ENCODE measurements at places on chromosomes 2 and 18.

DNA sequence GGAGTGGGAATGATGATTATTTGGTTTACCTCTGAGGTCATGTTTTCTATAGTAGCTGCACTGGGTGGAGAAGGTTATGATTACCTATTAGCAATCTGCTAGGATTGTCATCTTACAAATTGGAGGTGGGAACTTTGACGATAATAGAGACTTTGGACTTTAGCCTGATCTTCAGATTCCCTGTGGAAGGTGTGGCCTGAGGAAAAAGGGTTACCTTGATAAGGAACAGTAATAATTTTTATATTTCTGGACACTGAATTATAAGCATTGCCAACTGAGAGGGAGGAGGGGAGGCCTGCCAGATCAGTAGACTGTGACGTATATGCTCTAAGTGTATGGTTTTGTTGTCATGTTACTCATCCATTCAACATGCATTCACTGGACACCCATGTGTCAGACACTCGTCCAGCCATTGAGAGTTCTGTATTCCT is 183.4 kb upstream of the FOSL2 start:
- no peak for DNase-seq

DNA sequence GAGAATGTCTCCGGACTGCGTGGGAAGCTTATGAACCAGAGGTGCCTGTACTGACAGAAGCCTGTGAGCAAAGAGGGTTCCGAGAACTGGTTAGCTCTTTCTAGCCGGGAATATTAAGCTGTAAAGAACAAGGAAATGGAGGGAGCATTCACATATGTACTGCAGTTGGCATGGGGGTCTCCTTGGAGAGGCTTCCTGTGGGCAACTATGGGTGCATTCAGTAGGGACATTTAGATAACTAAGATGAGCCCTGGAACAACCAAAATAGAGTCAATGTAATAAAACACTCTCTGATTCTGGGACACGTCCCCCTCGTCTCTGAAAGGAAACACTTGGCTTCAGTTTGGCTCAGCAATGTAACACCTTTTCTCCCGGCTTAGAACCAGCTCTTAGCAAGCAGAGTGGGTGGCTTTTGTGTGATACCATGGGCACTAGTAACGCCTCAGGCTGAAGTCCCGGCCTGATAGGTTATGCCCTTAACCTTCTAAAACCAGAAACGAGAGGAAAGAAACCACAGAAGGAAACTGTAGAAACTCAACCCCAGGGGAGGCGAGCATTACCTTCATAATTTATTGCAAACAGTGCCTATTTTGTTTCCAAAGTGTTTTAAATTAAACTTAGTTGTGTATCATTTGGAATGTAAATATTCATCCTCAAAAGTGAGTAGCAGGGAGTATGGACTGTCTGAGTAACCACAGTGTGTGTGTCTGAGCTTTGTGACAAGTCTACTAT is 48.8 kb upstream of the LPIN2 start:
- no peak for DNase-seq

- no peak for DNase-seq
These were observed 182.1 kb downstream of the ZNF804A start for GRCh38 chr2:184780384-184780783.

- DNase-seq, result no peak
These were observed 29.7 kb upstream of the CCDC178 start for GRCh38 chr18:33470216-33470615.

- DNase-seq, result no peak
These were observed 33.6 kb upstream of the YWHAQ start for GRCh38 chr2:9664365-9664764.

- DNase-seq, result no peak
These were observed 606.0 kb upstream of the GCFC2 start for GRCh38 chr2:76316691-76317090.

- no peak for DNase-seq
These were observed 57.1 kb upstream of the PAX3 start for GRCh38 chr2:222355860-222356259.

DNA sequence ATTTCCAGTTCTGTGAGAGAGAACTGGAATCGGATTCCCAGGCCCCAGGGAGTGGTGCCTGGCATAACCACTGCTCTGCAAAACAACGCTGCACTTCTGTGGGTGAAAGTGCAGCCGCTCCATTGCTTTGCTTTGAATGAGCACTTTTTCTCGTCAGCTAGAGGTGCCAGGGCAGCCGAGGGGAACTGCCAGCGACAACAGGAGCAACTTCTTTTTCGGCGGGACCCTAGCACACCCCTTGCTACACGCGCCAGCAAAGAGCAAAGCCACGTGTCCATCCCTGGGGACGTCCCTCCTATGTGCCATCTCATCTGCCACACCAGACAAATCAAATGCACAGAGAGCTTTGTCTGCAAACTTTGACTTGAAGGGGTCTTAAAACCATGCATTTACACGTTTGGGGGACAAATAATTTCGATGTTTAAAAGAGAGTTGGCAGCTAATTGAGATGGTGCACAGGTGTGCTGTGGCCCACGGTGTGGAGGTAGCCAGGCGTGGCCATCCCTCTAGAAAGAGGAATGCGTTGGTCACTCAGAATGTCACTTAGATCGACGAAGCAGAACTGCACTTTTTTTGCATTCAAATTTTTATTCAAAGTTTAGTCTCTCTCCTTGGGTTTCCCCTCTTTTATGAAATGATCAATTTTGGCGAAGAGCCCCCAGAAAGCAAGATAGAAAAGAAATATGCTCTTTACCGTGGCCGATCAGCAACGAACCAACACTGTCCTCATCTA is 151.8 kb downstream of the MBP start:
- DNase-seq, result no peak

DNA sequence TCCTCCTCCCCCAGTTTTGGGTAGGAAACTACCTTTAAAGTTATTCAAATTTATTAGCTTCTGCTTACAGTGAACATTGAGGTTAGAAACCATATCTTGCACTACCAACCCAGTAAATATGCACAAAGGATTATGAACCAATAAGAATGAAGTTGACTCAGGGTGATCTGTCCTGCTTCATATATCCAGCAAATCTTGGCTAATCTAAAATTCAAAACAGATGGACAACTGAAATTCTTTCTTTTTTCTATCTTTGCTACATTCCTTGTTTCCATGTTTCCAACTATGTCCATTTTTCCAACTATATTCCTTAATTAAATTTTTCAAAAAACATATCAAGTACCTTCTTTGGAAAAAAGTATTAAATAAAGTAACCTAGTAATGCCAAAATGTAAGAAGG is 149.3 kb downstream of the FAM124B start:
- no peak for DNase-seq

DNA sequence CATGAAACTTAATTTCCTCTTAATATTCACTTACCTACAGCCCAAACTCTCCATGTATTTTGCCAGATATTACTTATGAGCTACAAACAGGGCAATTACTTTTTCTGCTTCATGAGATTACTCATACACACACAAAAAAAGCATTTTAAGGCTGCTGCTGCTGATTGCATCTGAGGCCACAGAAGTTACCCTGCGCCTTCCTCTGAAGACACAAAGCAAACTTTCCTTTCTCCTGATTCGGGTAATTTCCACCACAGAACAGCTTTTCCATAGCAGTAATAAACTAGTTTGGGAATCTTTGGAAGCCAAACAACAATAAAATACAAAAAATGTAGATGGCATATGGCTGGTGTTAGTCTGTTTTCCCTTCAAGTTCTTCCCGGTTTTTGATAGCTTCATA is 6.2 kb downstream of the TTC32 start:
- no peak for DNase-seq

DNA sequence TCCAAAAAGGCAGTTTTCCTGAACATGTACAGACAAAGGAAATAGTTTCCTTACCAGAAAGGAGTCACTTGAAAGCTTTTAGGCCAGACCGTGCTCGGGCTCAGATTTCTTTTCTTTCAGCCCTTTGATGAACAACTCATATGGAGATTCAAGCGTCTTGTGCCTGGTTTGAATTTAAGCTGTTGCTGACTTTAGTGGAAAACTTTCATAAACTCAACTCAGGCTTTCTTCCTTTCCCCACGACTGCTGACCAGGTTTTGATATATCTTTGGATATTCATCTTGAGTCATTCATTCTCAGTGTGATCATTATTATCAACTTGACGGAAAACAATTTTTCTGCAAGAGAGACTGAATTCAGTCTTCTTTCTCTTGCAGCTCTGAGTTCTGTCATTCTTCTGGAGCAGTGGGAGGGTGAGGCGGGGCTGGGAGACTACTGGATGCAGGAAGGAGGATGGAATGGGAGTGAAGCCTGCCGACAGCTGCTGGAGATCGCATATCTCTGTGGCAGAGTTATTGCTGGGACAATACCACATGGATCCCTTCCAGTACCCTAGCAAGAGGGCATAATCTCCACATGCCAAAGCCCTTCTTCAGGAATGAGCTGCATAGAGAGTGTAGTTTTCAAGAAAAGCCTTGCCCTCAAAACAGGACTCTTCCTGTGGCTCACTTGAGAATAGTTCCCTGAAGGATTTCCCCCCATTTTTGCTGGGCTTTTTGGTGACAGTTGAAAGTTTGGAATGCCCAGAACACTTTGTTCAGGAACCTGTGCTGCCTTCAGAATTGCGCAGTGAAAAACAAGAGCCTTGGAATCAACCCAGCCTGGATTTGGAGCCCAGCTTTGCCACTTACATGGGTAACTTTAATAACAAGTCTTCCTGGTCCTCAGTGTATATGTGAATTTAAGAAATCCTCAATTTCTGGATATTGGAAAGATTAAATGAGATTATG is 364.4 kb downstream of the ZNF521 start:
- no peak for DNase-seq

DNA sequence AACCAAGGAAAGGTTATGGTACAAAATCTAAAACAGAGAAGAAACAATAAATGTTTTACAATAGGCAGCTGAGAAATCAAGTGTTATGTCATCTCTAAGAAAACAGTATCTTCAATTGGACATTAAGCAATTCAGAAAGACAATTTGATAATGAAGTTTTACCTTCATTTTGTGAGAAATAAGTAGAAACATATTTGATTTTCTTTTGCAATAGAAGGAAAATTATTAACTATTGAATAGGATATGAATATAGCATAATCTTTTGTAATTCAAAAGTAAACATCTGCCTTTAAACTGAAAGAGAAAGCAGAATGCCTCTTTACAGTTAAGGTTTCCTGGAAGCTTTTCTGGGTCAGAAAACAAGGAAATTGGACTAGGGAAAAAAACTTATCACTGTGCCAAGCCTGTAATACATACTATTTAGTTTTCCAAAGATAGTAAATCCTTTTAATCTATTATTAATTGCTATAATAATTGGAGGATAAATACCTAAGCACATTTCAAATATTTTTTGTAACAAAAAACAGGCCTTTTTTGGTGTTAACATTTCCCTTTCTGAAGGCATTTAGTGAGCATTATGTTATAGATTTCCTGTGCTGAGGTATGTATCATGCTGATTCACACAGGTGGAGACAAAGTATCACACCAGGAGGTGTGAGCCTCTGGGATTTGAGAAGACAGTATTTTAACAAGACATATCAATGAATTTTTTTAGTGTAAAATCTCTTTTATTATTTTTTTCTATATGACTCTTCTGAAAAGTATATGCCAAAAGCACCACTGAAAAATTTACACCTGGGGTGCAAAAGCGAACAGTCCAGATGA is 947.0 kb upstream of the CDH2 start:
- no peak for DNase-seq

DNA sequence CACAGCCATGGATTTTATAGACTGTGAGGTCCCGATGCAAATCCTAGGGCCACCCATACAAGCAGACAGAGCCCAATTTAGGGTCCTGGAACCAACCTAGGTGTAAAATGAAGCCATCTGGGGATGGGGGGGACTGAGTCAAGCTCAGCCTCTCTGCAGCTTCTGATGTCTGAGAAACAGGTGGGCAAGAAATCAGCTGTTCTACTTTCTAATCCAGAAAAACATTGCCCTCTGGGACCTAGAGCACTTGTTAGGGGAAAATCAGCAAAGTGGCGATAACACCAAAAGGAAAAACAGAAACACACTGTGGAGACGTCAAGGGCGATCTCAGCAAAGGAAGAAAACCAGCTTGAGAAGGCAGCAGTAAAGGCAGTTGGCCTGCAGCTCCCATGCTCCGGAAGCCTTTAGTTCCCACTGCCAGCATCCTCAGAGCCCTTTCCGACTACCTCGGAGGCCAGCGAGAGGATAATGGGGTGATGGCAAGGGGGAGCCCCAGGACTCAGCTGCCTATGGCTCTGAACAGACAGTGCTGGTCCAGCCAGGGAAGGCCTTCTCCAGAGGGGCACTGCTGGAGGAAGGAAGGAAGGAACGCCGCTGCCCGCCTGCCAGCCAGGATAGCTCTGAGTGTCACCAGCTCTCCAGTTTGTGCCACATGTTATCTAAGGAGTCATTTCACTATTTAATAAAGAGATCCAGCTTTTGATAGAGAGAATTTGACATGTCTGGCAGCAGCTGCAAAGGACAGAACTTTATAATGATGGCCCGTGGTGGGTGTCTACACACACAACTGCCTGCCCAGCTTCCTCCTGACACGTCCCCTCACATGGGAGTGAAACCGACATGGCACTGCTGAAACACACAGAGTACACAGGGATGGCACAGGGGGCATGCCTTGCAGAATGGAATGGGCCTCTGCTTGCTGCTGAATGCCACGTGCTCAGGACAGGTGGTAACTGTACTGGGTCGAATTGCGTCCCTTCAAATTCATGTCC is 37.7 kb downstream of the HS1BP3 start:
- no peak for DNase-seq

- no peak for DNase-seq
These were observed 82.9 kb downstream of the SERPINB8 start for GRCh38 chr18:64052772-64053171.

- DNase-seq, result no peak
These were observed 19.8 kb upstream of the NFU1 start for GRCh38 chr2:69456950-69457445.

DNA sequence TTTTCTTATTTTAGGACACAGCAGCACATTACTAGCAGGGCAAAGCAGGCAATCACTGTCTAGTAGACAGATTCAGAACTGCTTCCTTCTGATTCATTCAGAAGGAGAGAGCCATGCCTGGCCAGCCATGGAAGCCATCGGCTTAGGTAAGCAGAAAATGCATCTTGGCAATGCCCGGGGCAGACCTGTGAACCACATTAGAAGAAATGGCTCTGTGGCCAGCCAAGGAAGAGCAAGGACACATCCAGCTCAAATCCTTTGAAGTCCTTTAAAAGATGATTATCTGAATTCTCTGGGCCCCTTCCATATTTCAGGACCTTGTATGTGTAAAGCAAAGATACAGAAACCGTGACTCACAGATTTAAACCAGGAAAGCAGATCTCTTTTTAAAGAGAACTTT is 227.4 kb downstream of the PID1 start:
- DNase-seq, result no peak

DNA sequence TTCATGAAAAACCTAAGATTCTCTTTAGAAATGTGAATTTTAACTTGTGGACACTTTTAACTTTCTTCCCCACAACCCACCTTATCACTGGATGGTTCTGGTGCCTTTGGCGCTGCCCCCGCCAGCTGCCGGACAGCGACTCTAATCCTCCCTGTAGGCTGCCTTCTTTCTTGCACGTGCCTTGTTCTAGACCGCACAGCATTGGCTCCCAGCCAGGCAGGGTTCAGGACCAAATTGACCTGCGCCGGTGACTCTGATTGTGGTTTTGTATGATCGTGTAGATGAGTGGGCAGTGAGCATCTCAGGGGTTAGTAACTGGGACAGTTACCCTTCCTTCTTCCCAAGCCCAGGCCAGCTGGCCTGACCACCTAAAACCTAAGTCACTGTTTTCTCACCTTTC is 106.8 kb downstream of the ASAP2 start:
- no peak for DNase-seq

GRCh38 chr2:12959935-12960334 is 243.2 kb downstream of the TRIB2 start:
- no peak for DNase-seq

GRCh38 chr2:50215736-50216135 is 816.2 kb downstream of the NRXN1 start:
- no peak for DNase-seq

Data from activated naive CD4-positive, alpha-beta T cell (primary cell).